ENCODE measurements at places on chromosomes 7 and 10.

- no peak for DNase-seq
These were observed 161.8 kb downstream of the MGMT start for GRCh38 chr10:129628823-129629222.

DNA sequence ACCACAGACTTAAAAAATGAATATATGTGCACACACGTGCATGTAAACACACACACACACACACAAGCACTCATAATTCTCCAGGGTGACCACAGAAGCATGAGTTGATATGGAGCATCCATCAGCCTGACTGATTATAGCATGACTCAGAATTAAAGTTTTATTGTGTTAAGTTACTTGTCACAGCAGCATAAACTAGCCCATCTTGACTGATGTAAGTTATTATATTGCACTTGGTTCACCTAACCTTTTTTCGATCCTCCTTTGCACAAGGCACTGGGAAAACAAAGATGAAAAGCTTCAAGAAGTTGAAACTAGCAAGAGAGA lies 18.8 kb upstream of the SLC35G1 start:
- no peak for DNase-seq

DNA sequence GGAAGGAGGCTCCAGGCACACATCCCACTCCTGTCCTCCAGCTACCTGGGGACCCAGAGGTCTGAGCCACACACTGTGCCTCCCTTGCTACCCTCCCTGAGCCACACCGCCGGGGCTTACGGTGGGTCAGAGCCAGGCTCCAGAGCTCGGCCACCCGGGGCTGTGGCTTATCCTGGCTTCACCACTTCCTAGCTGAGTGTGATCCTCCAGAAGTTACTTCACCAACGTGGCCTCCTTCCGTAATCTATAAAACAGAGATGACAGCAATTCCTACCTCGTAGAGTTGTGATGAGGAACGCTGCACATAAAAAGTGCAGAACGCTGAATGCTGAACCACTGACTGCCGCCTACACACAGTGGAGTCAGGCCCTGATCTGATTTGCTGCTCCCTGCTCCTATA lies 285.0 kb downstream of the PRPF18 start:
- DNase-seq: no peak

- DNase-seq: peak; percentile 24
These were observed 25.4 kb upstream of the ELN start for GRCh38 chr7:74002474-74003017.

DNA sequence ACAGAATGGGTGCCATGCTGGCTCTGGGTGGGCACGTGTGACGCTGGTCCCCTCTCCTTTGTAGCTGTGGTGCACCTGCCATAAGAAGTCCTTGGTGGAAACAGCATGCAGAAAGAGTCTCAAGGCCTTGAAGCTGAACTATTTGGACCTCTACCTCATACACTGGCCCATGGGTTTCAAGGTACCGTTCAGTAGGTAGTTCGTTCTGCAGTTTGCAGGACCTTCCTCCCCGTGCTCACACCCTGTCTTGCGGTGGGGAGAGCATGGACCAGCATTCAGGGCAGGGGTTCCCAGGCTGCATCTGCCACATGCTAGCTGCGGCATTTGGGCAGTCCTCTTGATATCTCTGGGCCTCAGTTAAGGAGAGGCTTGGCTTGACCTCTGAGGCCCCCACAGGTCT lies 7.3 kb downstream of the AKR1E2 start:
- no peak for DNase-seq

DNA sequence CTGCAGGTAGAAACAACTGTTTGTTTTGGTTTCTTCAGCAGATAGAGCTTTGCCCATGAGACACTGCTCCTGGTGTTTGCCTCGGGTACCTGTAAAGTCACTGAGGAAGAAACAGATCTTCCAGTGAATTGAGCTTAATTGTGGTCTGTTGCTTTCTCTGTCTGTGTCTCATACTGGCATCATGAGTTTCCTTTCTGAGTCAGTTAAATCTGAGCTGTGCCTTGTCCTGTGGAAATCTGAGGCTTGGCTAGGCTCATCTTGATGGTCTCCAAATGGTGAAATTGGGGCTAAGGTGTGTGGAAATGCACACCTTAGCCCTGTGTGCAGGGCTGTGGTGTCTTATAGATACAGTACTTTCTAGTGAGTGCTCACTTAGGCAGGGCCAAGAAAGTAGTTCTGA lies 67.4 kb downstream of the GBF1 start:
- DNase-seq: no peak

- DNase-seq: no peak
These were observed 8.2 kb upstream of the C1QL3 start for GRCh38 chr10:16529853-16530252.

Measured in fibroblast of gingiva (primary cell).